HepG2 (cell line): ENCODE measurements at places on chromosomes 1 and 21. TPM values are rescaled to one million over a fixed set of nuclear protein-coding genes. Genes with fewer than 3 reads are reported as not detected.

DNA sequence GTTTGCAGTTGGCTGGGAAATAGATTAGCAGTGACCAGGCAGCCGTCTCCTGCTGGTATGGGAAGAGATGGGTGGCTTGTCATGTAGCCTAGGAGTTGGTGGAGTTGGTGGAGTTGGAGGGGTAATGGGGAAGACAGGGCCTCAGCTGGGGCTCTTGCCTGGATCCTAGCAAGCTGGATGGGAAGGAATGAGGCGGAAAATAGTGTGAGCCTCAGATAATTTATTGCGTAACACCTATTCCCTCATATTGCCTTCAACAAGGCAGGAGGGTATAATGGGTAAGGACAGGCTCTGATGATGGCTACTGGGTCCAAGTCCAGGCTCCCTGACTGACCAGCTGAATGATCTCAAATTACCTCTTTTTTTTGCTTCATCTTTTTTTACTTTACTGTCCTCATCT, 12.6 kb downstream of the MAP7D1 start:
- no peak for DNase-seq

- no peak for DNase-seq
Measured at GRCh38 chr21:28136656-28137255, 855.9 kb downstream of the LTN1 start.

DNA sequence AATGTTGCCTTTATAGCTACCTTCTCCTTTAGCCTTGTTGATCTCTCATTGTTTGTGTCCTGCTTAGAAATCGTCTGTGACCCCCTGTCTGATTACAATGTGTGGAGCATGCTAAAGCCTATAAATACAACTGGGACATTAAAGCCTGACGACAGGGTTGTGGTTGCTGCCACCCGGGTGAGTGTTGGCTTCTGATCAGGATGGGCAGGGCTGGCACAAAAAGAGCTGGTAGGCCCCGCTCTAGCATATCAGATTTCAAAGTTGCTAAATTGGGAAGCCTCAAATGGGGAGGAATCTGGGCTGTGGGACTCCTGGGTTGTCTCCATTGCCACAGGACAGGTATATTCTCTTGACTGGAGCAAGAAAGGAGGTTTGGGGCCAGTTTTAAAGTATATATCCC, 8.4 kb downstream of the NCSTN start:
- no peak for DNase-seq

DNA sequence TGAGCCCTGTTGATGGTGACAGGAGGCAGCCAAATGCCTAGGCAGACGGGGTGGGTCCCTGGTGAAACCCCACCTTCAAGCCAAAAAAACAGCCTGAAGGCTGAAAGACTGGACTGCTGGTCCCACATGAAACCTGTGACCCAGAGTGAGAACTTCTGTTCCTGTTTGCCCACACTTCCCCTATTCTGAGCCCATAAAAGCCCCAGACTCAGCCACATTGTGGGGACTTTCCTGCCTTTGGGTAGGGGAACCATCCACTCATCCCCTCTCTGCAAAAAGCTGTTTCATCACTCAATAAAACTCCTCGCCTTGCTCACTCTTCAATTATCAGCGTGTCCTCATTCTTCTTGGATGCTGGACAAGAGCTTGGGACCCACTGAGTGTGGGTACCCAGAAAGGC, 25.2 kb downstream of the HTR6 start:
- no peak for DNase-seq

Gene FCRL2
- polyA plus RNA-seq, result not detected in 2 replicates
